HAP-1 (cell line): ENCODE measurements at places on chromosomes 2 and 18.

GRCh38 chr2:45975752-45976517 is 321.3 kb upstream of the EPAS1 start:
- DNase-seq = no peak

- no peak for DNase-seq
These were observed 43.5 kb downstream of the SLC9A2 start for GRCh38 chr2:102662833-102663232.

DNA sequence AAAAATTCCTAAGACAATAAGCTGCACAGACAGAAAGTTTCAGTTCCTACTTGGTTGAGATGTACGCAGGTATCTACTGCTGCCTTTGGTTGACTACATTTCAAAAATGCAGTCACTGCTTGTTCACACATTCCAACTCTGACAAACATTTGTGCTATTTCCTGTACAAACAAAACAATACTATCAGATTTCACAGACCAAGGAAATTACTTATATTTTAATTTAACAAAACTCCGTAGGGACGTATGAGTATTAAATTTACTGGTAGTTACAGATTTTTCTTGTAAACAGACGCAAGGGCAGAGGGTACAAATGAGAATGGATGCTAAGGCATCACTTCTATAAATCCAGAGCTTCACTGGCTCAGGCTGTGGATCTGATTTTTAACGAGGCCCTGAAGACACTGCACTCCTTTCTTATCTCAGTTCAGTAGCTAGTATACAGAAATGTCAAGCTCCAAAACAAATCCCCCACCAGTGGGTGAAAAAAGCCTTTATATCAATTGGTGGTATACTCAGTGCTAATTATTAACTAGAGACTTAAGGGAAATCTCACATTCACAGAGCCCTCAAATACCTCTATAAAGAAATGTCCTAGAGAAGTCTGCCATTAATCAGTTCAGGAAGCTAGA is 31.7 kb upstream of the TTC32 start:
- no peak for DNase-seq

DNA sequence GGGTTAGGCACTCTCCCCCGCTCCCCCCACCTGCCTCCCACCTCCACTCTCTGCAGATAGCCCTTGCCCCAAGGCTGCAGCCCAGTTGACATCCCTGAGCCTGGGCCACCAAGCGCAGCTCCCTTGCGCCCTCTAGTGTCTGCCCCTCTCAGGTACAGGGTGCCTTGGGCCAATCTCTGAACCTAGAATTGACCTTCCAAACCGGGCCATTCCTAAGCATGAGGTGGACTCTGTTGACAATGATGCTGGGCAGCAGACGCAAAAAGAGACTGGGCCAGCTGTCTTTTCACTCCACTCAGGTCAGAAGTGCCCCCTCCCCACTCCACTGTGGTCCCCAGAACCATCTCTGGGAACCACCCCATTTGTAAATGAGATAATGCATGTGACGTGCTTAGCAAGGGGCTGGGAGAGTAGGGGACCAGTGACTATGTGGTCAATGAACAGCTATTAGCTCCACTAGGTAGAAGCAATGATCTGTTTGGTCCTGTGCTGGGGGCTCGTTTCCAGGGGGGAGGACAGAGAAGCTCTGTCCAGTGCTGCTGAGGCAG is 43.3 kb upstream of the PLB1 start:
- DNase-seq = peak; percentile 81

GRCh38 chr2:60861736-60862135 is 19.6 kb upstream of the REL start:
- DNase-seq = no peak

- no peak for DNase-seq
These were observed 356.3 kb downstream of the ZEB2 start for GRCh38 chr2:144163592-144163991.

GRCh38 chr2:70024284-70024683 is 62.9 kb upstream of the ASPRV1 start:
- DNase-seq = no peak

DNA sequence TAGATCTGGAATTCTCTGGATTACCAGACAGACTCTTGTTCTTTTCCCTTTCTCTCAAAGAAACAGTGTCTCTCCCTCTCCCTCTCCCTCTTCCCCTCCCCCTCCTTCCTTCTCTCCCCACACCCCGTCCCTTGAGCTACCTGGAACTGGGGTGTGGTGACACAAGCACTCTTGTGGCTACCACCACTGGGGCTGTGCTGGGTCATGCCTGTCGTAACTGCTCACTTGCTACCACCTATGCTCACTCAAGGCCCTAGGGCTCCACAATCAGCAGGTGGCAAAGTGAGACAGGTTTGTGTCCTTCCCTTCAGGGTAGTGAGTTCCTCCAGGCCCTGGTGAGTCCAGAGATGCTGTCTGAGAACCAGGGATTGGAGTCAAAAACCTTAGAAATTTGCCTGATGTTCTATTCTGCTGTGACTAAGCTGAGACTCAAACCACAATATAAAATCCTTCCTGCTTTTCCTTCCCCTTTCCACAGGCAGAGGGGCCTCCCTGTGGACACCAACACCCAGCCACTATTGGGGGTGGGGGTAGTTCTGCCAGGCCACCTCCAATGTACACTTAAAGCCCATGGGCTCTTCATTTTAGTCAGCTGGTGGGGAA is 70.8 kb downstream of the OXER1 start:
- no peak for DNase-seq

- DNase-seq = no peak
These were observed 38.1 kb downstream of the SNED1 start for GRCh38 chr2:241036397-241036963.

DNA sequence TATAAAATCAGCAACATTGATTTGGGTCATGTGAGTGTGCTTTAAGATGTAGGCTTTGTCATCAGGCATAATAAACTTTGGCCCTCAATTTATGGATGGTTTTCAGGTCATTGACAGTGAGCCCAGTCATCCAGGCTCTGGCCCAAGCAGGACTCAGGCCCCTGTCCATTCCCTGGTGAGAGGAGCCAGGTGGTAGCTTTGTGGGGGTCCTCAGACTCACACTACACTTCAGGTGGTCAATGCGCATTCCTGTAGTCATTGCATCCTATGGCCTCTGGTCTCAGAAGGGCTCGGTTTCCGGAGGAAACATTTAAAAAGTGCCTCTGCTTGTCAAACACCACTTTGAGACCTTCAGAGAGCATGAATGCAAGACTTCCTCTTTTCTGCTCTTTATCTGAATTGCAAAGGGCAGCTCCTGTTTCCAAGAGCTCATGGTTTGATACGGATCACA is 20.2 kb downstream of the LGALSL start:
- DNase-seq = no peak
